Activated CD8-positive, alpha-beta memory T cell treated with anti-CD3 and anti-CD28 coated beads for 4 hours (primary cell): ENCODE measurements at places on chromosomes 4 and X.

DNA sequence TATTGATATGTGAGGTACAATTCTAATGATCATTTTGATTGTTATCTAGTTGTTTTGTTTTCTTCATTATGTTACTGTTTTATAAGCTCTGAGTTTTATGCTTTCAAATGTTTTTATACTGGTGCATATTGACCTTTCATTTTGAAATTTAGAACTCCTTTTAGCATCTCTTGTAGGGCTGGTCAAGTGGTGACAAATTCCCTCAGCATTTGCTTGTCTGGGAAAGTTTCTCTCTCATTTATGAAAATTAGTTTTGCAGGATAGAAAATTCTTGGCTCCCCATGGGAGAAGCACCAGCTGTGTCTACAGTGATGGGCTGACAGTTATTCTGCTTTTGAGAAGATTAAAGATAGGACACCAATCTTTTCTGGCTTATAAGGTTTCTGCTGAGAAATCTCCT, 105.3 kb upstream of the SPRY1 start:
- DNase-seq, result no peak

- no peak for DNase-seq
Measured at GRCh38 chrX:6909396-6909795, 238.1 kb upstream of the STS start.

DNA sequence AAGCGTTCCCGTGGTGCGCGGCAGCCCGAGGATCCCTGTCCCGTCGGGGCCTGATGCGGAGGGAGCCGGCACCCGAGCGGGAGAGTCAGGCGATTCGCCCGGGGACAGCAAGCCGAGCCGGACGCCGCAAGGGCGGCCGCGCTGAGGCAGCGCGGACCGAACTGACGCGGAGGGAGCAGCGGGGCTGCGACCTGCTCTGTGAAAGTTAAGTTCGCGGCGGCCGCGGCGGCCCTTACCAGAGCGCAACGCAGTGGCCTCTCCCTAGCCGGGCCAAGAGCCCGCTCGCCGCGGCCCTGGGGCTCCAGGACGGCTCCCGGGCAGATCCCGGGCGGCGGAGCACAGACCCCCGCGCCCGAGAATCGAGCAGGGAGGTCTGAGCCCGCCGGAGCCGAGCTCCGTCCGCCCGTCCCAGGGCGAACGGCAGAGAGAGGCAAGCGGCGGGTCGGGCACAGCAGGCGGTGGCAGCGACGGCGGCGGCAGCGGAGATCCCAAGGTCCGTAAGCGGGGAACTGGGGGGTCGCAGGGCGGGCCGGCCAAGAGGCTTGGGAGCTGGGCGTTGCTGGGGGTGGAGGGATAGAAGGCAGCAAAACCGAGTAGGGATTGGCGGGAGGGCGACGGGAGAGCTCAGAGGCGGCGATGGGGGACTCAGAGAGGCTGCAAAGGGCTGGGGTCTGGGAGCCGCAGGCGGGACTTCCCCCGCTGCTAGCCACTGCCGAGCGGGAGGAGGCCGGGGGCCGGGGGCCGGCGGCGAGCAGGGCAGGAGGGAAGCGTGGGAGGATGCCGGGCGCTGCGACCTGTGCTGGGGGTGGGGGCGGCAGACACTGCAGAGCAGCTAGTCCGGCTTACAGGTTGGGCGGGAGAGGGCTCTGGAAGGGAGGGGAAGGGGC, 1.0 kb downstream of the GPR50 start:
- DNase-seq, result no peak

GRCh38 chr4:2795893-2796848, 3.3 kb downstream of the SH3BP2 start:
- DNase-seq, result no peak

- no peak for DNase-seq
Measured at GRCh38 chr4:145635117-145635516, 15.9 kb downstream of the MMAA start.

DNA sequence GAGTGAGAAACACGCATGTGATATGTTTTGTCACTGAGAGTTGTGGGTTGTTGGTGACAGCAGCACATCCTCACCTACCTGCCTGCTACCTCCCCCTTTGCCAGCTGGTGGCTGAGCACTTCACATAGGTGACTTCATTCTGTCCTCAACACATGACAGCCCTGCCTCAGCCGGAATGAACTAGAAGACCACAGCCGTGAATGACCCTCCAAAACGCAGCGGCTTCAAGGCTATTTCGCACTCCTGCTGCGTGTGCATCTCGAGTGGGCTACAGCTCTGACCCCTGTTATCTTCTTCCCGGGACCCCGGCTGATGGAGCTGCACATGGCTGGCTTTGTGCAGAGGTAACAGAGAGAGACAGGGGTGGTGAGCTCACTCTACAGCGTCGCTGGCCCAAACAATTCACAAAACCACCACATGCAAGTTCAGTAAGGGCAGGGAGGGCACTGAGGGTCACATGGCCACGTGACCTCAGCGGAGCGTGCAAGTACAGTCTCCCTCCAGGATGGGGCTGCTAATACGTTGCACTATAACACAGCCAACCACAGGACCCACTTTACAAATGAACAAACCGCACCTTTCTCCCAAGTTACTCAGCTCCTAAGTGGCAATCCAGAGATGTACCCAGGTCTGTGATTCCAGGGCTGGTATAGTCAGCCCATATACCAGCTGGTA, 6.3 kb upstream of the PPP2R2C start:
- no peak for DNase-seq

DNA sequence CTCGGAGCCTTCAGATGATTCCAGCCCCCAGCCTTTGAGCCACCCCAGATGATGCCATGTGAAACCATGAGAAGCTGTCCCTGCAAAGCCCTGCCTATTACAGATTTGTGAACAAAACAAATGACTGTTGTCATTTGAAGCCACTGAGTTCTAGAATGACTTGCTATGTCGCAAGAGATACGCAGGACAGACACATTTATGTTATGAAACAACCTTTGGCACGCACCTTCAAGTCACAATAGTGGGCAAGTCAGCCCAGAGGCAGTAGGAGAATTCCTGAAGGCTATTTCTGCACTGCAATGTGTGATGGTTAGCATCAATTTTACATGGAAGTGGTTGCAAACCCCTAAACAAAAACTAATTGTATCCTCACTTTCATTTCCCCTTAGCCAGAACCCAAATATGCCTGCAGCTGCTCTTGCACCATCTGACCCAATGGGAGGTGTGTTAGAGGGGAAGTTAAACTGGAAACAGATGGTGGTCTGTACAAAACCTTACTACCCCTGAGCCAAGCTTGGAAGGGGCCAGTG, 174.4 kb upstream of the ATP6AP2 start:
- DNase-seq, result no peak

DNA sequence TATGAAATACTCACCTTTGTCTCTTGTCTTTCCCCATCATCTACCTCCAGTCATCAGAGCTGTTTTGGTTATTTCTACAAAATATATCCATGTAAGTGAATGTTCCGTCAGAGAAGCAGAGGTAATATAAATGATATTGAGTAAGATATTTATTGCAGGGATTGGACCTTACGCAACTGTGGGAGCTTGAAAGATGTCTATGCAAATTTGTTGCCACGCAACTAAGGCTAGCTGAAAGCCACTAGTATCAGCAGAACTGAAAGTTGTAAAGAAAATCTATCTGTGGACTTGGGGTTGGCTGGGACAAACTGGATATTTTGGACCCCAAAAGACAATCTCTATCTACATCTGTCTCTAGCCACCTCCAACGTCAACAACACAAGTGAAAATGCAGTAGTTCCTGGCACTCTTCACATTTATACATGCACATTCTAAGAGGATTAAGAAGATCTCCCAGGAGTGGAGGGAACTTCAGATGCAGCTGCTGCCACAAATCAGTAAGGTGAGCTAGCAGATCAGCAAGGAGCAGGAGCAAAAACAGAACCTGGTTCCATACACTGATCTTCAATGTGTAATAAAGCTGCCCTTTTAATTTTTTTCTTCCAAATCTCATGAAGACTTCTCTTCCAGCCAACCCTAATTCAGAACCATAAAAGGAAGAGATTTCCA, 8.5 kb upstream of the CCSER1 start:
- no peak for DNase-seq

DNA sequence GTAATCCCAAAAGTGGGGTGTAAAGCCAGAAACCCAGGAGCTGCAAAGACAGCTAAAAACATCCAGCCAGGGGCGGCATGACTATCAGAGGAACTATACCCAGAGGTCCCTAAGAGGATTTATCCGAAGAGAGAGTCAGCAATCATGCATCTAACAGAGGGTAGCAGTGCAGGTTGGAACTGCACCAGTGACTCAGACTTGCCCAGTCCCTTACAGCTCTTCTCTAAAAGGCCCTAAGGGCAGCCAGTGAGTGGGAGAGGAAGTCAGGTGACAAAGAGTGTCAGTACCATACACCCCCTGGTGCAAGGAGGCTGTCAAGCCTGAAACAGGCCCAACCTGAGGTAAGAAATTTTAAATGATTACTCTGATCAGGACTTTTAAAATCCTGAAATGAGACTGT, 88.1 kb downstream of the CAMK2D start:
- DNase-seq, result no peak

DNA sequence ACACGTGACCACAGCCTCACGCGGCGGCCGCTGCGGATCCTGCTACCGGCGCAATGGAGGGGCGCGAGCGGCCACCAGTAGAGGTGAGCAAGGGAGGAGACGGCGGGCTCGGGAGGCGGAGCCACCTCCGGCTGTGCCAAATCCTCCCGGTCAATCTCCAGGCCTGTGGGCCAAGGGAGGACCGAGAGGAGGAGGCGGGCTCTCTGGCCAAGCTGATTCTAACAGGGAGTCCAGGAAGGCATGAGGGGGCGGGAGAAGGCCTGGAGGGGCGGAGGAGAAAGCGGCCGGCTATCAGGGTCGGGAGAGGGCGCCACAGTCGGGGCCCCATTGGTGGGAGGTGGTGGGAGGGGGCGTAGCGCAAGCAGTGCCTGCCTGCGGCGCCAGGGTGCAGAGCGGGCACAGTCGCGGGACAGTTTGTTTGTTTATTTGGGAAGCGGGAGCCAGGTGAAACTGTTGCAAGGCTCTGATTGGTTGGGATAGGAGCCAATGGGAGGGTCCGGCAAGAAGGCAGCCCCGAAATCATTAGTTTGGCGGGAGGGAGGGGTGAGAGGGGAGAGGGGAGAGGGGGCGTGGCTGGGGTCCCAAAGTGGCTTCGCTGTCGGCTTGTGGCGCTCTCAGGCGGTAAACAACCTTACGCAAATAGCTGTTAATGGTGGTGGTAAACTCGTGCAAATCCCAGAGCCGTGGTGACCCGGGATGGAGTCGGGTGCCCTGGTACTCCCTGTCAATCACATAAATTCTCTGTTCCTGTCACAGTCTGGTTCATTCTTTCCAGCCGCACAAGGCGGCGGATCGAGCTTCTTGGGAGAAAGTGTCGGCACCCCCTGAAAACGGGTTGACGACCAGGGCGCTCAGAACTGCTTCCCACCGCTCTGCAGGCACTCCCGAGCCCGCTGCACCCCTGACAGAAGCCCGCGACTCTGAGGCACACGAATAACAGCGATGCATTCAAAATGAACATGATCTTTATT, at the start of gene IRS4:
Gene IRS4, minus strand, starts transcription at position 55 of the 971 bp plus-strand sequence.
- no peak for DNase-seq

DNA sequence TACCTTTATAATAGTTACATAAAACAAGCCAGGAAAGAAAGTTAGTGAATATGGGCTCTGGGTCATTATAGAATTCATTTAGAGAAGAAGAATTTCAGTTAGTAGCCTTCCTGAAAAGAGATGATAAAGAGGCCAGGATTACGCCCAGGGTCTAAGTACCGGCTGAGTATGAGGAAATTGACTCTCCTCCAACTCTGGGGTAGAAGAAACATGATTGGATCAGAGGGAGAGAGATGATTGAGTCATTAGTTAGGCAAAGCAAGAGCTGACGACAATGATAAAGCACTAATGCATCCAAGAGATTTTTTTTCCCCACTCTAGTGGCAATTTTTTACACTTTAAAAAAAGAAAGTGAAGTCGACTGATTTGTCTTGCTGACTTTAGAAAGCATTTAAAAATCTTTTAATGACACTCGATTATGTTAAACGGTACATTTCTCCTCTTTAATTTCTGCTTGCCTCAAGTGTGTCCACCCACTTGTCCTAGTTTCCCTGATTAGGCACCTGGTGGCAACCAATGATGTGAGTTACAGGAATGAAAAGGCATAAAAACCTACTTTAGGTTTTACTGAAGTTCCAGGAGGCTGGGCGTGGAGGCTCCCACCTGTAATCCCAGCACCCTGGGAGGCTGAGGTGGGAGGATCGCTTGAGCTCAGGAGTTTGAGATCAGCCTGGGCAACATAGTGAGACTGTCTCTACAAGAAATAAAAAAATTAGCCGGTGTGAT, 37.3 kb upstream of the IGFBP7 start:
- DNase-seq, result no peak

GRCh38 chrX:153614818-153615217, 15.9 kb upstream of the CCNQ start:
- no peak for DNase-seq

DNA sequence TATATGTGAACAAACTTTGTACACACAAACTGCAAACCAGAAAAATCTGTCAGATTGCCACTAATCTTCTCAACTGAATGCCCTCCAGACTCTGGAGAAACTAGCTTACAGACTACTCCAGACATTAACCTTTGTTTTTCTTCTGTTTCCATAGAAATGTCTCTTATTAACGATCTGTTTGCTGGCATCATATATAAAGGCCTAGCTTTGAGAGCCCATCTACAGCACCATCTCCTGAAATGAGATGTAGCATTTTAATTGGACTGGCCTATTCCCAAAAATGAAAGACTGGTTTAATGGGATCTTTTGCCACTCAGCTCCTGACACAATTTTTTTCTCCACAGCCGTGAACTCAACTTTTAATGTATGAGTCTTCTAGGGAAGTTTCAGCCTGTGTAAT, 266.0 kb upstream of the IL1RAPL1 start:
- DNase-seq, result no peak

DNA sequence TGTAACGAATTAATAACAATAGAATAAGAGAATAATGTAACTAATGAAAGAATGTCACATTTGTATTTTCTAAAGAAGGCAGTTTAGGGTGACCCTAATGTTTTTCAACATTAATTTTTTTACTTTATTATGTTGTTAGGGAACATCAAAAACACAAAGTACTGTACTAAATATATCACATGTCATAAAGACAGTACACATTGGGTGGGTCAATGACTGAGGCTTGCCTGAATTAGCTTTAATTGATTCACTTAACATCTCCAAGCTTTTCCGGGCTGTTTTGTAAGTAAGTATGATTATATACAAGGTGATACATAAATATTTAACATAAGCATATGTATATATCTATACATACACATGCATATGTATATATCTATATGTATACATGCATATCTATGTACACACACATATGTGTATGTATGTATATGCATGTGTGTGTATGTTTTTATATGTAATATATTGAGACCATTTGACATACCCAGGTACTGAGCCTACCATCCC, 43.4 kb upstream of the KLF3 start:
- DNase-seq, result no peak

DNA sequence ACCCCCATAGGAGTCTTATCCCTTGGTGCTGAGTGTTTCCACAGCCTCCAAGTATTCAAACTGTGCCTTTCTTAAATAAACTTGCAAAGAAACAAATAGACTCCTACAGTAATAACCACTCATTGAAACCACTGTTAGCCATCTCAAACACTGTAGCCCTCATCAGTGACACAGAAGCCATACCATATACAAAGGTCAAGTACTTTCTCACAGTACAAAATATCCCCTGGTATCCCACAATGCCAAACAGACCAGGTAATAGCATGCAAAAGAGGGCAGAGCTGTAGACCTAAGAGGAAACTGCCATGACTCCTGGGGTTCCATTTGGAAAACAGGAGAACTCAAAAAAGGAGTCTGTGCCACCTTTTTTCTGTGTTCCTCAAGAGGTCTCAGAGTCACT, 173.8 kb upstream of the PPP1R2C start:
- no peak for DNase-seq

GRCh38 chr4:13378973-13379759, 105.0 kb downstream of the RAB28 start:
- no peak for DNase-seq
